WTC11 (cell line): ENCODE measurements at places on chromosomes 12 and 14. TPM values are rescaled to one million over a fixed set of nuclear protein-coding genes. Genes with fewer than 3 reads are reported as not detected.

GRCh38 chr12:45008211-45008610 is 42.7 kb downstream of the DBX2 start:
- H3K36me3 ChIP-seq = no peaks in the 10 kb centered on the region
- no peak for DNase-seq

GRCh38 chr14:68293404-68293803 is 473.8 kb downstream of the RAD51B start:
- H3K4me3 ChIP-seq = no peak overlapping the region
- peaks cover 56% of the 10 kb centered on the region for H3K4me1 ChIP-seq
- H3K36me3 ChIP-seq = peaks cover under 1% of the 10 kb centered on the region; the same call in 1 of the 2 replicates
- no peak for DNase-seq
- peak overlapping the region; percentile 21; the same call in 1 of the 2 replicates for H3K27ac ChIP-seq

GRCh38 chr12:26241080-26241479 is 45.7 kb downstream of the SSPN start:
- no peak for DNase-seq
- no peak overlapping the region for H3K27ac ChIP-seq
- H3K4me3 ChIP-seq = no peak overlapping the region
- no peaks in the 10 kb centered on the region for H3K27me3 ChIP-seq

DNA sequence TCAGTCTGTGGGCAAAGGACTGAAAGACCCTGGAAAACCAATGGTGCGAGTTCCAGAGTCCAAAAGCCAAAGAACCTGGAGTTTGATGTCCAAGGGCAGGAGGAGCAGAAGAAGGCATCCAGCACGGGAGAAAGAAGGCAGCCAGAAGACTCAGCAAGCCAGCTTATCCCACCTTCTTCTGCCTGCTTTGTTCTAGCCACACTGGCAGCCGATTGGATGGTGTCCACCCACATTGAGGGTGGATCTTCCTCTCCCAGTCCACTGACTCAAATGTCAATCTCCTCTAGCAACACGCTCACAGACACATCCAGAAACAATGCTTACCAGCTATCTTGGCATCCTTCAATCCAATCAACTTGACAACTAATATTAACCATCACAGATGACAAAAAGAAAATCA is 57.2 kb upstream of the CAPRIN2 start:
- no peak overlapping the region for H3K4me3 ChIP-seq
- no peak for DNase-seq
- H3K27me3 ChIP-seq = peaks cover 8% of the 10 kb centered on the region

DNA sequence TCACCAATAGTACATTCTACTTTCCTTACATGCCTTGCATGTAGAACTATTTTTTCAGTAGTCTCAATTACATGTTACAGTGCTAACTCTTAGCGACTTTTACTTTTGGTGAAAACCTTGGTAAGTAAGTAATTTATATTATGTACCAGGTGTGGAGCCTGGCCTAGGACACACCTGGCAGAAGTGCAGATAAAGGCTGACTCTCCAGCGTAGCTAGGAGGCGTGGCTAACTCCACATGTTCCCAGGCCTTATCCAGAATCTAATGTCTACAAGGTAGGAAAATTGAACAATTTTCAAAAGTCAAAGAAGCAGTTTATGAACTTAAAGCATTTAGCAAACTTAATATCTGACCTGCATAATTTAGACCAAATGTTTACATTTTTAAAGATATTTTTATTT is 157.4 kb downstream of the DHRS2 start:
- peaks cover 9% of the 10 kb centered on the region; the same call in 1 of the 2 replicates for H3K27me3 ChIP-seq
- H3K27ac ChIP-seq = no peak overlapping the region
- H3K4me1 ChIP-seq = no peaks in the 10 kb centered on the region
- no peak overlapping the region for H3K4me3 ChIP-seq

GRCh38 chr14:60225265-60225664 is 23.8 kb upstream of the PPM1A start:
- H3K4me3 ChIP-seq = no peak overlapping the region
- no peak for DNase-seq

GRCh38 chr14:54893151-54893760 is 9.4 kb downstream of the GCH1 start:
- H3K27ac ChIP-seq = no peak overlapping the region
- H3K4me1 ChIP-seq = peaks cover 8% of the 10 kb centered on the region
- H3K4me3 ChIP-seq = no peak overlapping the region
- no peaks in the 10 kb centered on the region for H3K27me3 ChIP-seq
- no peaks in the 10 kb centered on the region for H3K36me3 ChIP-seq

- H3K36me3 ChIP-seq = 0 out of 2 replicates have a peak, but pooled peaks cover 3% of the 10 kb centered on the region
- H3K4me1 ChIP-seq = peaks cover 10% of the 10 kb centered on the region
- no peak for DNase-seq
- no peak overlapping the region for H3K4me3 ChIP-seq
- no peak overlapping the region for H3K27ac ChIP-seq
Measured at GRCh38 chr12:104384141-104384880, 72.4 kb upstream of the CHST11 start.

- no peak for DNase-seq
- H3K4me3 ChIP-seq = no peak overlapping the region
- no peaks in the 10 kb centered on the region for H3K36me3 ChIP-seq
- H3K27me3 ChIP-seq = peaks cover 55% of the 10 kb centered on the region
Measured at GRCh38 chr12:117363953-117364486, 2.6 kb upstream of the NOS1 start.

DNA sequence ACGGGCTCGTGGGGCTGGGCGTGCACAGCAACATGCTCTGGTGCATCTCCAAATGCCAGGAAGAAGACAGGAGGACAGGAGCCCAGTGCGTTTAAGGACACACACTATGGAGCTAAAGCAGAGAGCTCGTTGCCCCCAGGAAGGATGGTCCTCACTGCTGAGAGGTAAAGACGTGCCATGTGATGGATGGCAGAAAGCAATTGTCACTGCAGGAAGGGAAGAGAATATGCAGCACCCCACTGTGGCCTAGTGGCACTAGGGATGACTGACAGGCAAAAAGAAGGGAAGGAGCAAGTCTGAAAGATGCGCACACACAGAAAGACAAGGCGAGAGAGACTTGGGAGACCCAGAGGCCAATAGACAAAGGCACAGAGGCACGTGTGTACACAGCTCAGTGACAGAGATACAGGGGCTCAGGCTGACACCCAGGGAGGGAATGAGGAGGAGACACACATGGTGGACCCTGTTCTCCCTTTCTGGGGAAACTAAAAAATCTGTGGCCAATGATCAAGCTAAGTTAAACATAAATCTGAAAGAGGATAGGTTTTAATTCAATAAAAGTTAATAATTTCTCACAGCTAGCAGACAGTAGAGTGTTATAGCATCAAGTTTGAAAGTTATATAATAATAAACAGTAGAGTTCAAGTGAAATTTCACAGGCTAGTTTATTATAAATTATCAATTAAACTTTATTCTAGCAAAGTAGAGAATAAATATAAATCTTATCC is 78.8 kb downstream of the CRACR2A start:
- no peak overlapping the region for H3K4me3 ChIP-seq
- H3K36me3 ChIP-seq = no peaks in the 10 kb centered on the region
- no peak for DNase-seq
- H3K4me1 ChIP-seq = no peaks in the 10 kb centered on the region; the same call in 1 of the 2 replicates
- H3K27me3 ChIP-seq = no peaks in the 10 kb centered on the region

DNA sequence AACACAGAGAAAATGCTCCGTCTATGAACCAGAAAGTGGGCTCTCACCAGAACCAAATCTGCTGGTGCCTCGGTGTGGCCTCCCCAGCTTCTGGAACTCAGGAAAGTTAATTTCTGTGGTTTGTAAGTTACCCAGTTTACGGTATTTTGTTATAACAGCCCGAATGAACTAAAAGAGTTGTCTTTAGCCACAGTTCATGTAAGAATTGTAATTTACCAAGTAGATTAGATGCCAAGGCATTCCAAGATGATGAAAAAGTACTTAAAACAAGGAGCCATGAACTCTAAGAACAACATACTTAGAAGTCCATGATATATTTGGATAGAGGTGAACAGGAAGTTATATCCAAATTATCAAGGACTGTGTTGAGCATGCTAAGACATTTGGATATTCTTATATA is 259.9 kb upstream of the GARIN6 start:
- no peaks in the 10 kb centered on the region for H3K36me3 ChIP-seq
- no peak for DNase-seq
- no peak overlapping the region for H3K4me3 ChIP-seq
- H3K27me3 ChIP-seq = no peaks in the 10 kb centered on the region
- no peak overlapping the region for H3K27ac ChIP-seq

DNA sequence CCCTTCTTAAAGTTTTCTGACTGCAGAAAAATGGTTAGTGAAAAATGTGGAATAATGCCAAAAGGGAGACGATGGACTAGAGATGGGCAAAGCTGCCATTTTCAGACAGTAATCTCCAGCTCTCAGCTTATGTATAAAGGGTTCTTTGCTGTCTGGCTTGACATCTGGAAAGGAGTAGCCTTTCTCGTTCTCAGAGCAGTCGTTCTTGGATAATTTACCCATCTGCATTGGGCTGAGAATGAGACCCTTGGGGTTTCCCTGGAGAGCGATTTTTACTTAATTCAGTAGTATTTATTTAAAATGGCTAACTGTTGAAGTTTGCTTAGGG is 1.2 kb downstream of the NUDT4 start:
- no peak for DNase-seq
- H3K27ac ChIP-seq = peak overlapping the region; percentile 92
- H3K27me3 ChIP-seq = no peaks in the 10 kb centered on the region
- no peaks in the 10 kb centered on the region for H3K36me3 ChIP-seq
- H3K4me3 ChIP-seq = peak overlapping the region; percentile 99

DNA sequence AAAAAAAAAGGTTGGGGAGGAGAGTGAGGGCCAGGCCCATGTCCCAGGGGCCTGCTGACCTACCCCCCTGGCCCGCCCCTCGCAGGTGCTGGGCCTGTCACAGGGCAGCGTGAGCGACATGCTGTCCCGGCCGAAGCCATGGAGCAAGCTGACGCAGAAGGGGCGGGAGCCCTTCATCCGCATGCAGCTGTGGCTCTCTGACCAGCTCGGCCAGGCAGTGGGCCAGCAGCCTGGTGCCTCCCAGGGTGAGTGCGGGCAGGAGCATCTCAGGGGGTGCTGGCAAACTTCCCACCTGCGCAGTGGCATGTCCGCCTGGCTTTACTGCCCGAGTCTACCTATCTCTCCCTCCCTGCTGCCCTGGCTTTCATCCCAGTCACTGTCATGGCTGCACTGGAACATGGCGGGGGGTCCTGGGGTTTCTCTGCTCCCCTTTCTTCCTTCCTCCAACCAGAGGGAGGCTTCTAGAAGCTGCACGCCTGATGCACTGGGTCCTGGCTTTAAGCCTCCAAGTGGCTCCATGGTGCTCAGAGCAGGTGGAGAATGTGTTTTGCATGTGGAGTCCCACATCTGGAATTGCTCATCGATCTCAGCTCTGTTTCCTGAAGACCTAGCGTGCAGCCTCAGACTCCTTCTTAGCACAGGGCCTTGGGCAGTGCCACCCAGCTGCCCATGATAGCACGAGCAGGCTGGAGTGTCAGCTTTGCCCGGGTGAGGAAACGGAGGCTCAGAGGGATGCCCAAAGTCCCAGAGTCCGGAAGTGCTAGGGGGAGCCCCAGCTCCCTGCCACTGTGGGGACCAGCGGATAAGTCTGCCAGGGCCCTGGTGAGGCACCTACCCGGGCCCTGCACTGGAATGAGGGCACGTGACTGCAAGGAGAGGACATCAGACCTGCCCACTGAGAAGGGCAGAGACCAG is 46.3 kb downstream of the PHETA1 start:
- no peak overlapping the region for H3K27ac ChIP-seq
- H3K4me1 ChIP-seq = no peaks in the 10 kb centered on the region
- no peaks in the 10 kb centered on the region for H3K27me3 ChIP-seq
- no peak overlapping the region for H3K4me3 ChIP-seq
- DNase-seq = no peak

DNA sequence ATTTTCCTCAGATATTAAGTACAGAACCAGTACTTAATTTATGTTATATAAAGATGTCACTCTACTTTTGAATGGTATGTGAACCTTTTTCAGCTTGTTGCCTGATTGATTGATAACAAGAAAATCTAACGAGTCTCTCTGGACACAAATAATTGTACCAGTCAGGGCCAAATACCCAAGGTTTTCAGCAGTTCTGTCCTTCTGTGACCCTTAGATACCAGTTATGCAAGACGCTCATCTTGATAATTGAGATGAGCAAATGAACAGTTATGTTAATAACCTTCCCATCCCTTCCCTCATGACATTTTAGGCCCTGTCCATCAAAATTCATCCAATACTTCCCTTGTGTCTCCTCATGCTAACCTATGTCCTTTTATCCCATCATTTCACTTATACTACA is 185.9 kb upstream of the G2E3 start:
- H3K27me3 ChIP-seq = no peaks in the 10 kb centered on the region
- no peak overlapping the region for H3K27ac ChIP-seq
- no peak for DNase-seq
- H3K4me3 ChIP-seq = no peak overlapping the region
- 0 out of 2 replicates have a peak, but pooled peaks cover 2% of the 10 kb centered on the region for H3K36me3 ChIP-seq

DNA sequence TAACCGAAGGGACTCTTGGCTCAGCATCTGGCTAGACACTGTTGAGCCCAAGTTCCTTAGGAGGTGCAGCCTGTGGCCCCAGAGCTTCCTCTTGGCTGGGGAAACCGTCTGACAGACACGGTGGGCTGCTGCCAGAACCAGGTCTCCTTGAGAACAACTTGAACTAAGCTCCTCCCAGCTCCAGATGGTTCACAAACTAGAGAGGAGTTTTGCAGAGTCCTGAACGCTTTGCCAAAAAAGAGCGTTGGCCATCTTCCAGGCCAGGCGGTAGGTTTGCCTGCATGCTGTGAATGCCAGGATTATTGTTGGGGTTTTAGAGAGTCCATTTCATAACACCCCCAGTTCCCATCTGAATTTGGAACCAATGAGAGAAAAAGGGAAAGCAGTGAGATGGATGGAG is 399.8 kb downstream of the RGS6 start:
- H3K27ac ChIP-seq = no peak overlapping the region
- H3K27me3 ChIP-seq = peaks cover 12% of the 10 kb centered on the region
- H3K4me3 ChIP-seq = no peak overlapping the region
- no peak for DNase-seq

GRCh38 chr14:60171690-60172089 is 6.5 kb upstream of the DHRS7 start:
- H3K4me1 ChIP-seq = peaks cover 5% of the 10 kb centered on the region; the same call in 1 of the 2 replicates
- H3K36me3 ChIP-seq = no peaks in the 10 kb centered on the region
- no peak for DNase-seq

GRCh38 chr12:128947209-128947608 is 93.9 kb downstream of the GLT1D1 start:
- DNase-seq = no peak
- H3K27ac ChIP-seq = no peak overlapping the region
- H3K27me3 ChIP-seq = peaks cover 15% of the 10 kb centered on the region
- no peak overlapping the region for H3K4me3 ChIP-seq

Gene PTMS
- total RNA-seq = 370 to 539 TPM (median 525 TPM) in 3 replicates

Gene KRT85
- not detected in 3 replicates for total RNA-seq

Gene ASPG
- 3.4 to 3.8 TPM (median 3.5 TPM) in 3 replicates for total RNA-seq

Gene NTS
- total RNA-seq = 21.9 to 22.5 TPM (median 22.1 TPM) in 3 replicates

Gene KRT4
- not detected in 3 replicates for total RNA-seq

Gene KRT3
- total RNA-seq = not detected in 3 replicates
